Activated naive CD4-positive, alpha-beta T cell treated with Interleukin-2 at 50 U/mL for 16 hours (primary cell): ENCODE measurements at places on chromosomes 11 and 22.

- no peak for DNase-seq
Measured at GRCh38 chr22:44931077-44931540, 78.7 kb downstream of the PHF21B start.

DNA sequence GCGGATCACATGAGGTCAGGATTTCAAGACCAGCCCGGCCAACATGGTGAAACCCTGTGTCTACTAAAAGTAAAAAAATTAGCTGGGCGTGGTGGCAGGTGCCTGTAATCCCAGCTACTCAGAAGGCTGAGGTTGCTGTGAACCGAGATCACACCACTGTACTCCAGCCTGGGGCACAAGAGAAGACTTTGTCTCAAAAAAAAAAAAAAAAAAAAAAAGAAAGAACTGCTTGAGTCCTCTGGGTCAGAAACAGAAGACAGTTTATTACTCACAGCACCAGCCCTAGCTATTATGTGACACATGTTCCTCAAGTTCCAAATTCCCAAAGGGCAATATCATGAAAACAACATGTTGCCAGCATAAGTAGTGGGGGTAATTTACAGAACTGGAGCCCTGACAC, 1014.1 kb upstream of the RAG2 start:
- DNase-seq = no peak

DNA sequence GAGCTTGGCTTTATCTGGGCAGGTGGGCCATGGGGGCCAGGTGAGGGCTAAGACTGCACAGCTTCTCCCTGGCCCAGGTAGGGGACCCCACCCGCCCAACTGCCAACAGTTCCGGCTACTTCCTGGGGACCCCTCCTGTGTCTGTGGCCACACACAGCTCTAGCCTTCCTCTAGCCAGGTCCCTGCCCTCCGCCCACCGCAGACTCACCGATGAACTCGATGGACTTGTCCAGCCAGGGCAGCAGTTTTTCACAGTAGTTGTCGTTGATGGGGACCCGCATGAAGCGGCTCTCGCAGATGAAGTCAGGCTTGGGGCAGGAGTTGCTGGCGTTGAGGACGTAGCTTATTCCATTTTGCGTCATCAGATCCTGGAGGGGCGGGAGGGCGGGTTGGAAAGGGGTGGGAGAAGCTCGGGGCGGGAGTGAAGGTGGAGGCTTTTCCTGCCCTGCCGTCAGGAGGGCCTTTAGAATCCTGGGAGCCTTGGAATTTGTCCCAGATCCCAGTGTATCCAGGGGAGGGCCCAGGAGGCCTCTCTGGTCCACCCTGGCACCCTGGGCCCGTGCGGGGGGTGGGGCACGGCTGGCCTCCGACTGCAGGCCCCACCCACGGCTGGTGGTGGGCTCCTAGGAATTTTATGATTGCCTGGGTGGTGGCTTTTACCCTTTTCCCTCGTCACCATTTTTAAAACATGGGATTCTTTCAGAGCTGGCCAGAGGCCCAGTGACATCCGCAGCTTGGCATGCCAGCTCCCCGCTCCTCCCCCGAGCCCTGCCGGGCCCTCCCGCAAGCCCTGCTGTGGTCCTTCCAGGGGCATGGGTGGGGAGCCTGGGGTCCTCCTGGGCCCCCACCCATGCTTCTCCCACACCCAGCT, 13.9 kb downstream of the DUSP8 start:
- DNase-seq = no peak

GRCh38 chr11:68854273-68854958, 12.7 kb upstream of the CPT1A start:
- DNase-seq = no peak

DNA sequence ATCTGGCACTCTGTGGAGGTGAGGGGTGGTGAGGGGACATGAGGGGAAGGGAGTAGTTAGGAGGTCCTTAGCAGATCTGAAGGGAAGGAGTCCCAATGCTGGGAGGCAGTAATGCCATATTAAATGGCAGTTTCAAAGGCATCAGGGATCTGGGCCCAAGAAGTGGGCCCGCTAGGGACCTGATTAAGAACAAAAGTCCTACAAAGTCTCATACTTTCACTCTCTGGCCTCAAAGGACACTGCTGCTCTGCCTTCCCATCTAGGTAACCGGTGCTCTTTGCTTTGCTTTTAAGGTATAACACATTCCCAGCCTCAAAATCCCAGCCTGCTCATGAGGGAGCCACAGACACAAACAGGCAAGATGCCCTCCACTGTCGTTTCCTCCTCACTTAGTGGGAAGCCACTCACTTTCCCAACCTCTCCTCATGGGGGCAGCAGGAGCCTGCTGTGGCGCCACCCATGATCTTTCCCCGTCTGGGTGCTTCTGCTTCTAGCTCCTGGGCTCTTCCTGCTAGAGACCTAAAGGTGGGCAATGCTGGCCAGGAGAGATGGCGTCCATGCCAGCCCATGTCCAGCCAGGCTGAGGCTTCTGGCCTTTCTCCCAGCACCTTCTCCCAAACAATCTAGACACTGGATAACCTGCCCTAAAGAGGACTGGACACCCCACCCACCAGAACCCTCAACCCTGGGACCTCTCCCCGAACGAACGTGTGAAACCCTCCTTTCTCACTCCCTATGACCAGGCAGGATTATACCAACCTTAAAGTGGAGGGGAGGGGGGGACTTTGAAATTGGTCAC, 68.3 kb downstream of the PLEKHA7 start:
- DNase-seq = peak; percentile 29

DNA sequence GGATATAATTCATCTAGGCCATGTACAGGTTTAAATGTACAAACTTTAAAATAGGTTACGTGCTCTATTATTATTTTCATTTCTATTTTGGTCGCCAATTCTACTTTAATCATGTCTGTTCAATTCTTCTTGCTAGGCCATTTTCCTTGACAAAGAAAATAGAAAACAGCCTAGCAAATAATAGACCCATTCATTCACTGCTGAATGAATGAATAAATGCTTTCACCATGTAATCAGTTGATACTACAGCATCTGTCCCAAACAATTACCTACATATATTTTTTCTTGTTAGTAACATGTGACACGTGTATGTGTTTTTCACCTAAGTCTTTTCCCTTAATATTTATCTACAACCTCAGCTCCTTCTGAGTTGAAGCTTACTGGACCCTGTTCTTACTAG, 27.5 kb downstream of the SNX19 start:
- DNase-seq = no peak

- DNase-seq = no peak
Measured at GRCh38 chr11:81070948-81071347, 1630.1 kb upstream of the TENM4 start.

GRCh38 chr11:92225125-92225567, 528 bp downstream of the FAT3 start:
- no peak for DNase-seq

GRCh38 chr22:17836992-17837742, 62.9 kb upstream of the BID start:
- DNase-seq = no peak

GRCh38 chr11:13720940-13721339, 52.5 kb downstream of the FAR1 start:
- DNase-seq = no peak

DNA sequence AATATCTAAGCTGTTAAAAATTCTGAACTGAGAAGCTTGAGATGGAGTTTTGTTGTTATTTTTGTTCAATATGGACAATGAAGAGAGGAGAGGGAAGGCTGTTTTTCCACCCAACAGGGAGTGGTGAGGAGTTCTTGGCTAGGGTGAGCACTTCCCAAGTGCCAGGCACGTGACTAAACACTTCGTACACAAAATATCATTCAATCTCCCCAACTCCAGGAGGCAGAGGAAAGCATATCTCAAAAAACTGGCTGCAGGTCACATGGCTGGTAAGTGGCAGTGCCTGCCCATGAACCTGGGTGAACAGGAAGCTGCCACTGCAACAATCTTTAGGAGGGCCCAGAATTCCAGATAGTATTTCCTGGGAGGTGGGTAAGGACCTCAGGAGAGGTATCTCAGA, 11.6 kb downstream of the ELF5 start:
- no peak for DNase-seq

GRCh38 chr11:35735903-35736302, 73.3 kb downstream of the TRIM44 start:
- DNase-seq = no peak

- DNase-seq = no peak
Measured at GRCh38 chr22:37803195-37803638, 4.5 kb upstream of the GCAT start.

GRCh38 chr22:34897126-34897525, 168.8 kb upstream of the ISX start:
- DNase-seq = no peak

- no peak for DNase-seq
Measured at GRCh38 chr22:21018314-21018713, 3.3 kb downstream of the P2RX6 start.

DNA sequence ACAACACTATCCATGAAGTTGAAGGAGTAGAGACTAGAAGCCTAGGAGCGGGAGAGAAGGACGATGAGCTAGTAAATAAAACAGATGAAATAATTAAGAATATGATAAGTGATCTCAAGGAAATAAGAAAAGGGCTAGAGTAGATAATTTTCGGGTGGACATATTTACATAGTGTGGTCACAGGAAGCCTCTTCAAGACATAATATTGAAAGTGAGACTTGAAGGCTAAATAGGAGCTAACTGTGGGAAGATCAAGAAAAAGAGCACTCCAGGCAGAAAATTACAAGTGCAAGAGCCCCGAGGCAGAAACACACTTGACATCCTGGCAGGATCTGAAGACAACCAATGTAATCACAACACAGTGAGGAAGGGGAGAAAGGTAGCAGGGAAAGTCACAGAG, 11.9 kb upstream of the PPFIBP2 start:
- no peak for DNase-seq

- peak; percentile 57 for DNase-seq
Measured at GRCh38 chr11:132718711-132719671, 813.3 kb downstream of the OPCML start.

DNA sequence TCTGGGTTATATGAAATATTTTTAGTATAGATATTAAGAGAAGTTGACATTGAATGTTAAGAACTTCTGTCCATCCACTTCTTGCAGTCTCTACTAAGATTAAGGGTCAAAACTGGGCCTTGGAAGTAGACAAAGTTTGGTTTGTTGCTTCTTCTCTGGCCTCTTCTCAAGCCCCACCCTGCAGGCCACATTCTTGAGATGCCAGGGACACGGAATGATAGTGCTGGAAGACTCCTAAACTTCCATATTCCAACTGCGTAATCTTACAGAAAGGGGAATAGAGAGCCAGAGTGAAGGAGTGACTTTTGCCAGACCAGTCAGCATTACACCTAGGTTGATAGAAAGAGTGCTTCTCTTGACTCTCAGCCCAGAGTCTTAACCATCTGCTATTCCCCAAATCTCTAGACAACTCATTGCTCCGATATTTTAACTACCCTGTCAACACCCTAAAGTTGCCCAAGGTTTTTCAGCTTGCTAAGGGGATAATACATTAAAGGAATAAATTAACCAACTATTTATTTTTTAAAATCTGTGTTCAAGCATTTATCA, 136.4 kb upstream of the SYN3 start:
- no peak for DNase-seq

DNA sequence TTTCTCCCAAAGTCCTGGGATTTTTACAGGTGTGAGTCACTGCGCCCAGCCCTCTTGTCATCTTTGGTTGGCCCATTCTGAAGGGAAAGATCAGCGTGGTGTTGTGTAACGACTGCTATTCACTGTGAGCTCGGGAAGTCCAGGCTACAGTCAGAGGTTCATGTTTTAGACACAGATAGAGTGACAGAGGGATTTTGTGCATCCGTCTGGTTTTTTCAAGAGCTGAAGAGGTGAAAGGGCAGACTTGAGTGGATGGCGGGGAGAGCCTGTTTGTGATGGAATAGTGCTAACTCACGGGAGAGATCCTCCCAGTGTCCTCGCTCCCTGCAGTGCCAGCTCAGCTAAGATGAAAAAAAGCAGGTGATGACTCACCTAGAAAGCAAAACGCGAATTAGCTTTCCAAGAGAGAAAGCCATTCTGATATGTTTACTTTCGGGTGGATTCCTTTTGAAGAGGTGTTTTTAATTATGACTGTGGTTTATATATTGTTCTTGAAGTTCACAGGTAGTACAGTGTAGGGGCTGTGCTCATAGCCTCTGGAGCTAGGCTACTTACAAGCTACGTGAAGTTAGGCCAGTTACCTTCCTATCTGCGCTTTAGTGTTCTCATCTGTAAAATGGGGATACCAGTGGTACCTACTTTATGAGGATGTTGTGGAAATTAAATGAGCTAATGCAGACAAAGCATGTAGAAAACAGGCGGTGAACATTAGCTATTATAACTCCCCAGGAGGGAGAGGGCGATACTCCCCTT, 67.2 kb downstream of the C11orf91 start:
- no peak for DNase-seq

- no peak for DNase-seq
Measured at GRCh38 chr11:95442531-95443050, 211.6 kb upstream of the SESN3 start.

- DNase-seq = no peak
Measured at GRCh38 chr22:47171441-47172221, 409.2 kb downstream of the TBC1D22A start.

- peak; percentile 71 for DNase-seq
Measured at GRCh38 chr11:57349491-57350274, 11.5 kb downstream of the P2RX3 start.

- no peak for DNase-seq
Measured at GRCh38 chr11:86162239-86162638, 82.3 kb upstream of the EED start.

GRCh38 chr11:106424111-106424510, 346.6 kb downstream of the AASDHPPT start:
- no peak for DNase-seq

DNA sequence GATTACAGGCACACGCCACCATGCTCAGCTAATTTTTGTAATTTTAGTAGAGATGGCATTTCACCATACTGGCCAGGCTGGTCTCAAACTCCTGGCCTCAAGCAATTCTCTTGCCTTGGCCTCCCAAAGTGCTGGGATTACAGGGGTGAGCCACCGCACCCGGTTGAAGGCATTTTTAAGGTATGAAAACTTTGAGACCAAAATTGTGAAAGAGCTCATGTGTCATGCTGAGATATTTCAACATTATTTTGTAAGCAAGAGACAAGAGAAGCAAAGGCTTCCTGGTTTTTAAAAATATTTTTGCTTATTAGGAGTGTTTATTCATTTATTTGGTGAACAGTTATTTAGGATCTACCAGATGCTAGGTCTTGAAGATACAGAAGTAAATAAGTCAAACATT, 6.8 kb downstream of the NHERF4 start:
- no peak for DNase-seq

DNA sequence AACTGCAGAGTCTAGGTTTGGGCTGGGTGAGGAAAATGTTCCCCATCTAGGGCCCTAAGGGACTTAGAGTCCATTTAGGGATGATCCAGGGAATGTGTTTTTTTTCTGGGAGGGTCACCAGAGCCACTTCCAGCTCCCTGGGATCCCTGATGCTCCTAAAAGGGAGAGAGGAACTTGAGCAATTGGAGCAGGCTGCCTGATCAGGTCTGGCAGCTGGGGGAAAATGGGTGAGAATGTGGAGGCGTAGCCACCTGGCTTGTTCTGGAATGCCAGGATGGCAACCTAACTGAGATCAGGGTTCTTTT, 1.2 kb downstream of the PGAP2 start:
- no peak for DNase-seq

GRCh38 chr11:108302121-108302785, 79.4 kb downstream of the ATM start:
- DNase-seq = no peak
